ENCODE measurements at places on chromosomes 3 and 15.

DNA sequence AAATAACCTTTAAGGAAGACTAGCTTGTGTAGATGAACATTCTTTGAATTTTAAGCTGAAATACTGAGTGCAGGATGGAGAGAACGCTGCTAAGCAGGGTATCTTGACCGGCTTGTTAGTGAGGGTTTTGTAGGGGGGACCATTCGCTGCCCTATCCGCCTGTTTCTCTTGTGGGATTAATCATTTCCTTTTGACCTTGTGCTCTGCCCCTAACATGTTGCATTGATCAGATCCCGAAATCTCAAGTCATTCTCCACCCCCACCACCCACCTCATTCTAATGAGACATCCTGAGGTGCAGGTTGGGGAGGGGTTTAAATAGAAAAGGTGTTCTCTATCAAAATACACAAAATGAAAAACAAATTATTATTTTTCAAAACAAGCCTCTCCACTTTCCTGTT is 32.8 kb downstream of the TRIM71 start:
- no peak for DNase-seq

DNA sequence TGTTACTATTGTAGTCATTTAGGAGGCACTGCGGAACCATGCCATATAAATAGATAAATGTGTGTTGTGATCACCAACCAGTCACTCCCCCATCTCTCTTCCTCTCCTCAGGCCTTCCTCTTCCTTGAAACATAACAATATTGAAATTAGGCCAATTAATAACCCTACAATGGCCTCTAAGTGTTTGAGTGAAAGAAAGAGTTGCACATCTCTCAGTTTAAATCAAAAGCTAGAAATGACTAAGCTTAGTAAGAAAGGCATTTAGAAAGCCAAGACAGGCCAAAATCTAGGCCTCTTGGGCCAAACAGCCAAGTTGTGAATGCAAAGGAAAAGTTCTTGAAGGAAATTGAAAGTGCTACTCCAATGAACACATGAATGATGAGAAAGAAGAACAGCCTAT is 8.1 kb upstream of the DNASE1L3 start:
- no peak for DNase-seq

GRCh38 chr3:168088106-168088720 is 7.5 kb downstream of the GOLIM4 start:
- no peak for DNase-seq

- DNase-seq: peak; percentile 71
Observed at GRCh38 chr15:78322243-78322642, 17.9 kb upstream of the CRABP1 start.

GRCh38 chr15:73175382-73175781 is 123.1 kb downstream of the NEO1 start:
- no peak for DNase-seq

- no peak for DNase-seq
Observed at GRCh38 chr3:160444411-160444810, 5.2 kb downstream of the TRIM59 start.

DNA sequence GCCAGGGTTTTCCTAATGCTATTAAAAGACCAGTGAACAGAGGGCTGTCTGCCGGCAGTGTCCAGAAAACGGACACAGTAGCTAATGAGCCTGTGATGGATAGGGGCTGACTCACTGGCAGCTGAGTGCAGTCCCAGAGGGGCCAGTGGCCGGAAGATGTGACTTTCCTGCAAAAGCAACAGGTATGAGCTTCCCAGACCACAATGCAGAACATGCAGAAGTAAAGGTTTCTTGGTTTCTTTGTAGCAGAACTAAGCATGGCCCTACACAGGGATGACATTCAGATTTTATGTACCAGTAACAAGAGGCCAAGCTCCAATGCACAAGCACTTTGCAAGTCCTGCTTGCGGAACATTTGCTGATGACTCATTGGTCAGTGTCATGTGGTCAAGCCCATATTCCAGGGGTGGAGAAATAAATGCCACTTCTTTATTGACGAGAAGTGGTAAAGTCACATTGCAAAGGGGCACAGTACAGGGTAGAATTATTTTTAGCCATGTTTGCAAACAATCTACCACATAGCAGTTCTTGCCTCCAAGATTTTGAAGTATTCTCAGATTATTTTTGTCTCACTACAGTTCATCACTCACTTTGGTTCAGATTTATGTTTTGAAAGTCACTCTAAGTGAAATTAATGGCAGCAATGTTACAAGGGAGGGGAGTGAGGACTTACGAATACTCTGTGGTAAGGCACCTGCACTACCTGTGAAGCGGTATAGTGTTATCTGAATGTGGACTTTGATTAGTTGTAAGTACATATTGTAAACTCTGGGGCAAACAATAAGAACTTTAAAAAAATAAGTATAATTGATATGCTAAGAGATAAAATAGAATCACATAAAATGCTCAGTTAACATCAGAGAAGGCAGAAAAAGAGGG is 263.3 kb downstream of the ABHD5 start:
- DNase-seq: no peak

DNA sequence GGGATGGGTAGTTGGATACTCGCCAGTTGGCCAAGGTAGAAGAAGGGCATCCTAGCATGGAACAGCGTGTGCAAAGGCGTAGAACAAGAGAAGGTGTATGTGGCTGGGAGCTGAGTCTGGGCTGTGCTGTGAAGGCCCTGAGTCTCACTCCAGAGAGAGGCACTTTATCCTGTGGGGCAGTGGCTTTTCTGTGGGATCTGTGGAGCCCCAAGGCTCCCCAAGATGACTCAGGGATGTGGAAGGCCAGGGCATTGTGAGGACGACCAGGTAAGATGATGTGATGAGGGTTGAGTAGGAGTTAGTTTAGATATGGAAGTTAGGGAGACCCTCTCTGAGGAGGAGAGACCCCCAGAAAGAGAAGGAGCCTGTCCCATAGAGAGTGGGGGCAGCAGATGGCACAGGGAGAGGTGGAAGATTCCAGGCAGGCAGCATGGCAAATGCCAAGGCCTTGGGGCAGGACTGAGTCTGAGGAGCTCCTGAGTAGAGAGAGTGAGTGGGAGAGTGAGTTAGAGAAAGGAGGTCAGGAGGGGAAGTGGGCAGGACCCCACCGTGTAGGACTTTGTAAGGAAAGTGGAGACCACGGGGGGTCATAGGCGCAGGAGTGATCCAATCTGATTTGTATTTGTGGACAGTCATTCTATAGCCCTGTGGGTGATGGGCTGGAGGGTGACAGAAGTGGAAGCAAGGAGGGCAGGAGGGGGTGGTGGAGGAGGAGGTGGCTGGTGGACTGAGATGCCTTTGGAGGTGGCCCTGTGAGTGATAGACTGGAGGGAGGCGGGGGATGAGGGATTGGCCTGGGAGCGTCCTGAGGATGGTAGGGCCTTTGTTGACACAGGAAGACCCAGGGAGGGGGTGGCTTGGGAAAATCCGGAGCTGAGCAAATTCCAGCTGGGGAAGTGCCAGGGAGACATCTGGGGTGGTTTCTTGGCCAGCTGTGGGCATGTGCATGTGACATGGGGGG is 50.3 kb downstream of the FBLN2 start:
- no peak for DNase-seq

DNA sequence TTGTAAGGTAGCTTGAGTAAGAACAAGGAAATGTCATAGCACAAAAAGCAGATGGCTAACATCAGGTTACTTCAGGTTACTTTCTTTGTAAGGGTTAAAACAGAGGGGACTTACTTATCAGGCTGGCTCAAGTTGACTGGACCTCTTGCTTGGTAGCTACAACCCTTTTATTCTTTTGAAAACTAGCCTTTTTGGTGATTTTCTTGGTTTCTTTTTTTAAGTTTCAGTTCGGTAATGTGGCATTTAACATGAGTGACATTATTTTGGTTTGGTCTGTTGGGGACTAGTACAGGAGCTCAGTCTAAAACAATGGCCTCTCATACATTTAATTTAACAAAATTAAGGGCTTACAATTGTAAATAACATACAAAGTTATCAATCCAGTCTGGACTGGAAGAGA is 621.4 kb downstream of the OTOL1 start:
- DNase-seq: no peak

GRCh38 chr3:115113367-115113766 is 33.7 kb downstream of the ZBTB20 start:
- no peak for DNase-seq

GRCh38 chr3:23258110-23258509 is 55.0 kb downstream of the UBE2E2 start:
- DNase-seq: no peak

DNA sequence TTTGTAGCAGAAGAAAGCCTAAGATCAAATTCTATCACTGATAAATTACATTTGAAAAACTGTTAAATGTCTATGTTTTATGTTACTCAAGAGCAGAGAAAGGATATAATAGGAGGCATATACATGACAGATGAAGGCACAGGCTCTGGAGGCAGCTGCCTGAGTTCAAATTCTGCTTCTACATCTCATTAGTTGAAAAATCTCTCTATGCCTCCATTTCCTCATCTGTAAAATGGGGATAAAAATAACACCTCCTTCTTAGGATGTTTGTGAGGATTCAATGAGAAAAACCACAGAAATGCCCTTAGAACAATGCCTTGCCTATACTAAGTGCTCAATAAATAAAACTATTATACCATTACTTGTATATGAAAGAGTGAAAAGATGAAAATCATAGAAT is 21.0 kb downstream of the TP53BP1 start:
- no peak for DNase-seq

GRCh38 chr15:98311566-98312188 is 336.7 kb upstream of the IGF1R start:
- DNase-seq: peak; percentile 4

- no peak for DNase-seq
Observed at GRCh38 chr3:143881095-143881494, 32.8 kb upstream of the SLC9A9 start.

GRCh38 chr15:93855181-93855826 is 376.1 kb upstream of the MCTP2 start:
- no peak for DNase-seq

DNA sequence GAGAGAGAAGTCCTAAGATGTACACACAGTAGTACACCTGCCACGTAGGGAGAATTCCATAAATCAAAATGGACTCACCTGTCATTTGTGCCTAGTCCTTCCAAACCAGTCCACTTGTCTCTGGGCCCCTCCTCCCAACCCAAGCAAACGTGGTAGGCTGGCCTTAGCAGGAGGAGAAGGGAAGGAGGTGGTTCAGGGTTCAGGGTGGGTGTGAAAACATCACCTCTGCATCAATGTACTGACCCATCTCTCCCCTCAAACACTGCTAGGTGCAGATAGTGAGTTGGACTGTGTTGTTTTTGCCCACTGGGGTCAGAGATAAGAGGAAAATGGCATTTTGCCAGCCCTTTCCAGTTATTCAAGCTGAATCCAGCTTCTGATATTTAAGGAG is 99.3 kb downstream of the MME start:
- no peak for DNase-seq

DNA sequence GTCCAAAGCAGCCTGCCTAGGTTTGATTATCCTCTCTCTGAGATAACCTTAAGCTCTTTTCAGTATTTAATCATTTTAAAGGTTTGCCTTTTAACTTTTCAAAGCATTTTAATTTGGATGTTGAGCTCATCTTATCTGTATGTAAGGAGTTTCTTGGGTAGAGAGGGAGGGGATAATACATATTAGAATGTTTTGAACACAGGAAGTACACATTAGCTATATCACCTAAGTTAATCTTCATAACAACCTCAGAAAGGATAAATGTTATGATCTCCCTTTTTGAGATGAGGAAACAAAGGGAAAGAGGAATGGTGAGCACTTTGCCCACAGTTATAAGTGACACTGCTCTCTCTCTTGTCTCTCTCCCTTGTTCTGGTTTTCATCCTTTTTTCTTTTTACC is 2.2 kb upstream of the CD47 start:
- DNase-seq: no peak

- DNase-seq: no peak
Observed at GRCh38 chr15:56053046-56053400, 59.6 kb upstream of the NEDD4 start.

DNA sequence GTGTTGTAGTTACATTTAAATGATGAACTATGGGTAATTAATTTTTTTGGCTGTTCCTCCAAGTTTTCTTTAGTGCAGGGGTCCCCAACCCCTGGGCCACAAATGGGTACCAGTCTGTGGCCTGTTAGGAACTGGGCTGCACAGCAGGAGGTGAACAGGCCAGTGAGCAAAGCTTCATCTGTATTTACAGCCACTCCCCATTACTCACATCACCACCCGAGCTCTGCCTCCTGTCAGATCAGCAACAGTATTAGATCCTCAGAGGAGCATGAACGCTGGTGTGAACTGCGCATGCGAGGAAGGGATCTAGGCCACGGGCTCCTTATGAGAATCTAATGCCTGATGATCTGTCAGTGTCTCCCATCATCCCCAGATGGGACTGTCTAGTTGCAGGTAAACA is 75.9 kb upstream of the RPL35A start:
- no peak for DNase-seq

DNA sequence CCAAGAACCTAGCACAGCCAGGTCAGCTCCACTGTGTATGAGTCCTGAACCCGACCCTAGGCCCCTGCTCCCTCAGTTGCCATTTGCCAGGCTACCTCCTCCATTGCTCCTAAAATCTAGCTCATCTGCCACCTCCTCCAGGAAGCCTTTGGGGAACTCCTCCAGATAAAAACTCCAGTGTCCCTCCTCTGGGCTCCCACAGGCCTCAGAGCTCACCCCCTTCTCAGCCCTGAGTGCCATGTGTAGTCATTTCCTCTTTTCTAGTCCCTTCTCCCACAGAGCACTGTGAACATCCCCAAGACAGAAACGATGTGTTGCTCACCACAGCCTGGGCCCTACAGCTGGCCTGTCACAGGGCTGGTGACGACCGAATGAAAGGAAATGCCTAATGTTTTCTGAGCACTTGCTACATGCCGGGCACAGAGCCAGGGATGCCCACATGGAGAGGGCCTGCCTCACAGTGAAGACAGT is 61.0 kb downstream of the IQSEC1 start:
- DNase-seq: no peak

DNA sequence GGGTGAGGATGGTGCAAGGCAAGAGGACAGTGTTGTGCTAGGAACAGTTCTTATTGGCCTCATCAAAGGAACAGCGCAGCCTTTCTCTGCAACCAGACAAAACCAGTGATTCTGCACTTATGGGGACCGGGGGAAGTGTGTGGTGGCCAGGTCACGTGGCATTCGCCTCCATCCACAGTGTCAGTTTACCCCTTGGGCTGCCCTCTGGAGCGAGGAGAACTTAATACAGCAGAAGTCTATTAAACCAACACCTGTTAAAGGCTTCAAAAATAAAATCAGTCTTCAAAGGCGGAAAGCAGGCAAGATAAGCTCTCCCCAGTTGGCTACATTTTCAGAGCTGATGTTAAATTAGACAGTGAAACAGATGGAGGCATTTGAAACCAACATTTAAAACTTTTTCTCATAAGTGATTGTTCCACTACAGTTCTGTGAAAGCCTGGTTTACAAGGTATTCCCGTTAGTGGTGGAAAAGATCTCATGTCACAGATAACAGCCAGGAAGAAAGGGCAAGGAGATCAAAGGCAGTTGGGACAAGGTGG is 75.2 kb downstream of the LRIG1 start:
- DNase-seq: no peak

DNA sequence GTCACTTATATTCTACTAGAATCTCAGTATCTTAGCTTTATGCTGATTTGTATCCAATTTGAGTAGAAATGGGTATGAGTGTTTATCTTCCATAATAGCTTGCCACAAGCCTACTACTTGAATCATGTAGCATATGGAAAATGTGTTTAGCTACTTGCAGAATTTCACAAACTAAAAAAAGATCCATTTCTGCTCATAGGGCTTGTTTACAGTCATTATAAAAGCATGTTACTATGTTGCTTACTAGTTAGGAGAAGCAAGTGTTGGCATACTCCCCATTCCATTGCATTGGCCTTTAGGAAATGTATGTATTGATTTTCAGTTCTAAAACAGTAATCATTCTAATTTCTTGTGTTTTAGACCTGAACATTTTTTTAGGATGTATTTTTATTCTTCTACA is 939.2 kb downstream of the NAALADL2 start:
- DNase-seq: no peak

All from pulmonary artery endothelial cell (primary cell).